GM12878 (cell line): ENCODE measurements at places on chromosomes 1 and 21.

- no peak for DNase-seq
Observed at GRCh38 chr1:63935143-63935542, 161.3 kb downstream of the ROR1 start.

GRCh38 chr1:15797614-15798390, 9.6 kb downstream of the UQCRHL start:
- no peak for DNase-seq

GRCh38 chr1:197422993-197423392, 154.9 kb downstream of the CRB1 start:
- DNase-seq, result no peak

GRCh38 chr1:53652441-53653199, 86.3 kb downstream of the GLIS1 start:
- no peak for DNase-seq

GRCh38 chr1:68955424-68955823, 458.5 kb upstream of the DEPDC1 start:
- DNase-seq, result no peak

GRCh38 chr1:7474786-7475502, 296.2 kb upstream of the VAMP3 start:
- no peak for DNase-seq

DNA sequence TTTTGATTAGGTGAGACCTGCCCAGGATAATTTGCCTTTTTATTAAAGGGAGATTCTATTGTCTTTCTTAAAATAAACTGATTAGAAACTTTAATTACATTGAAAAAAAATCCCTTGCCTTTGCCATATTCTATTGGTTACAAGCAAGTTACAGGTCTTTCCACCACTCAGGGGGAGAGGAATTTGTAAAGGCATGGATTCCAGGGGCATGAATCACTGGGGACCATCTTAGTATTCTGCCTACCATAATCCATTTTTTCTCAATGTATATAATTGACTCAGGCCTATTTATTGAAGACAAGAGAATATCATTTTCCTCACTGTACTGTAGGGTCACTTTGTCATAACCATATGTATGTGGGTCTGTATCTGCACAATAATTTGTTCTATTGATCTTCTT, 124.3 kb upstream of the PDE4B start:
- DNase-seq, result no peak
